ENCODE measurements at places on chromosomes 7 and 10.

DNA sequence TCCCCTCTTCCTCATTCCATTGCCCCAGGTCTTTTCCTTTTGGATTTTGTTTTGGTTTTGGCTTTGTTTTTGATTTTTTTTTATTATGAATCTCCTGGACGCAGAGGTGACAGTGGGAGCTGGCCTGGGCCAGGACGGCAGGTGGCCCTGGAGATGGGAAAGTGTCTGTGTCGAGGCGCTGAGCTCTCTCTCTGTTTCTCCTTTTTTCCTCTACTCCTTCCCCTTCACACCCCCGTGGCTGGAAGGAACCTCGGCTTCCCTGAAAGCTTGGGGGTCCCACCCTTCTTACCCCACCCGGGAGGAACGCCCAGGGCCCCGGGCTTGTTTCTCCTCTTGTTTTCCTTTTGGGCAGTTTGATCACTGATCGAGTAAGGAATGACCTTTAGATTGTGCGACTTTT lies 13.2 kb downstream of the TRIM8 start:
- DNase-seq = no peak

- DNase-seq = peak; percentile 10
These were observed 2.0 kb upstream of the SFTPA1 start for GRCh38 chr10:79608505-79609375.

- DNase-seq = no peak
These were observed 283.4 kb downstream of the CCDC3 start for GRCh38 chr10:12717981-12718707.

DNA sequence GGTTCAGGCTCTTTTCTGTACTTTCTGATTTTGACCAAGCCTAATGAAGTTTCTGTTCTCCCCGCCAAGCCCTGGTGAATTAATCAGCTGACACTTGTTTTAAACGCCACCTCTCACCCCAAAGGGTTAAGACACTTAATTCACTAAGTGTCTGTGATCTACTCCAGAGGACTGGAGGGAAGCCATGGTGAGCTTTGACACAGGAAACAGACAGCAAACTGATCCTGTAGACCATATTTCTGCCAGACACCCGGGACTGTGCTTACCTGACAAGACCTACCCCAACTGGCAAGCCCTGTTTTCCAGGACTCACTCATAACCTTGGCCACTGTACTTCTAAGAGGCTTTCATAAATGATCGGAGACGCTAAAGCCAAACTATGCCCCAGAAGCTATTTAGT lies 126.0 kb downstream of the STRA8 start:
- no peak for DNase-seq

All from T-helper 1 cell (primary cell).